Activated CD4-positive, alpha-beta T cell treated with anti-CD3 and anti-CD28 coated beads, Interleukin-2, amount 50 U/mL, for 24 hours (primary cell): ENCODE measurements at places on chromosomes 7 and 10.

GRCh38 chr7:155355745-155356144 lies 58.1 kb downstream of the INSIG1 start:
- no peak for DNase-seq

GRCh38 chr7:1621718-1622117 lies 48.4 kb upstream of the ELFN1 start:
- DNase-seq, result no peak

GRCh38 chr10:132943058-132943790 lies 854 bp upstream of the CFAP46 start:
- no peak for DNase-seq

DNA sequence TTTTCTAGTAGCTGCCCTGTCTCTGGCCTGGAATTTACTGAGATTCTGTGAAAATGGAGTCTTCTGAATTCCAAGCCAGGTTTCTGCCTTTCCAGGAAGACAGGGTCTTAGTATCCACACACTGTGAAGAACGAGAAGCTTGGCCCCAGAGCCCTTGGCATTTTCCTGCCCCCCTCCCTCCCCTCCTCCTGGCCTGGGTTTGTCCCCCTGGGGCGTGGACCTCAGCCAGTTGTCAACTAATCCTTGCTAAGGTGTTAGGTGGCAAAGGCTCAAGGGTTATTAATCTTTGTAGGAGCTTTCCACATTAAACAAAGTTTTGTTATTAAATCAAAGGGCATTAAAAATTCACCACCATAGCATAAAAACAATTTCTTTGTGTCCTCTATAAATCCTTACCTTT lies 329.5 kb downstream of the RNLS start:
- DNase-seq, result no peak

GRCh38 chr7:2019711-2020511 lies 212.8 kb downstream of the MAD1L1 start:
- no peak for DNase-seq

DNA sequence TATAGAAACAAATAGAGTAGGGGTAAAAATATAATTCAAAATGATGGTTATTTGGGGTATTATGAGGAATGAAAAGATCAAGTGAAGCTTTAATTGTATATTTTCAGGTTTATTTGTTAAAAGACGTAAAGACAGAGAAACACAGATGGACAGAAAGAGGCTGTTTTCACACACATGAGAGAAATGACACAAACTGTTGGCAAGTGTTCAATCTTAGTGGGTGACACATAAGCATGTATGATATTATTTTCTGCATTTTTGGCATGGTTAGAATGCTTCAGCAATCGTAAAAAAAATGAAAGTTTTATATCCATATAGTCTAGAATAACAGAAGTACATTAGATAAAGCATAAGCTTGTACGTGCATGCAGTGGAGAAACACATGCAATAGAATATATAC lies 464.4 kb upstream of the AKR1E2 start:
- DNase-seq, result no peak

DNA sequence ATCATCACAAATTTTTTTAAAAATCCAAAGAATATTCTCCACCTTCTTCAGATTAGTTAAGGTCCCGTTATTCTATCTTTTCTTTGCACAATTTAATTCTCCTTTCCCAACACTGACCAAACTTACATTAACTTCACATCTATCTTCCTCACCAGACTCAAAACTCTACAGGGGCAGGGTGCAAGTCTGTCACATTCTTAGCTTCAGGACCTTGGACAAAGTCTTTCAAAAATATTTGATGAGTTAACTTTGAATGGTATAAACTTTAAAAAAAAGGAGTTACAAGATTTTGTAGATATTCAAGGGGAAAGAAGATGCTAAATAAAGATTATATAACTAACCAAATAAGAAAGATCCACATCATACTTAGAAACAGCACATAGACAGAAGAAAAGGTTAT lies 132.7 kb downstream of the ZNF438 start:
- DNase-seq, result no peak

GRCh38 chr7:126657599-126658358 lies 595.0 kb downstream of the GRM8 start:
- DNase-seq, result no peak

- DNase-seq, result no peak
Measured at GRCh38 chr10:75076348-75076747, 35.1 kb upstream of the SAMD8 start.

DNA sequence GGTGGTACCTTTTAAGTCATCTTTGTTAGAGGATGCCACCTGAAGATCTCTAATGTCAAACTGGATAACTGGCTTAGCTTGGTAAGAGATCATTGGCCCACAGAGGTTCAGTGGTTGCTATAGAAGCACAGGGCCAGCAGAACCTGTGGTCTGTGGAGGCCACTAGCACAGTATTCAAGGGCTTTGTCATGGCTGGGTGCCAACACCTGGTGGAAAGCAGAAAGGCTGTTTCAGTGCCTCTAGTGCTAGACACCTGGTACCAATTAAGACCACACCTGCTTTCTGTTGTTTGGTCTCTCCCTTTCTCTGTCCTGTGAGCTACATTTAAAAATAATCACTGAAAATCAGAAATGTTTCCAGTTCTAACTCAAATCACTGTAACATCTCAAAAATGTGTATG lies 10.0 kb upstream of the PCGF5 start:
- no peak for DNase-seq

DNA sequence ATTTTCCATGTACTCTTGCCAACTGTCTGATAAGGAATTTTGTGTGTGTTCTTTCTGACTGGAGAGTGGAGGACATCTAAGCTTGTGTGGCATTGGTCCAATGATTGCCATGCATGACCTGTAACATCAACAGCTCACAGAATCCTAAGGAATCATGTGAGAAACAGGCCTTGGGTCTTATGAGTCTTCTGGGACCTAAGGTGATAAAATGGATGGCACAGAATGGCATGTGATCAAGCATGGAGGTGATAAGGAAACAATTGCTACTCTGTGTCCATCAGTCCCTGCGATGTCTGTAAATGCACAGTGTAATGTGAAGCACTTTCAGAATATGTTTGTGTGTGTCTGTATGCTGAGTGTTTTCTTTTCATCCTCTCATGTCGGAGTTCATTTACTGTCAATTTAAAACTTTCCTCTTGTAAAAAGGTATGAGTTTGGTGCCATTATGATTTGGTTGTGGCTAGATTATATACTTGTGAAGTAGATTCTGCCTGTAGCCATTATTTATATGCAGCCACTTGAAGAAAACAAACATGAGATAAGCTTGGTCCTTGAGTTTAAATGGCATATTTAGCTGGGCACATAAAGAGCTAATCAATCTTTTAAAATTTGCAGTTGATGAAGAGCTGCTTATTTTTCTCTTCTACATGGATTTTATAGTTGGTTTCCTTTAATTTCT lies 127.5 kb downstream of the VPS50 start:
- no peak for DNase-seq

DNA sequence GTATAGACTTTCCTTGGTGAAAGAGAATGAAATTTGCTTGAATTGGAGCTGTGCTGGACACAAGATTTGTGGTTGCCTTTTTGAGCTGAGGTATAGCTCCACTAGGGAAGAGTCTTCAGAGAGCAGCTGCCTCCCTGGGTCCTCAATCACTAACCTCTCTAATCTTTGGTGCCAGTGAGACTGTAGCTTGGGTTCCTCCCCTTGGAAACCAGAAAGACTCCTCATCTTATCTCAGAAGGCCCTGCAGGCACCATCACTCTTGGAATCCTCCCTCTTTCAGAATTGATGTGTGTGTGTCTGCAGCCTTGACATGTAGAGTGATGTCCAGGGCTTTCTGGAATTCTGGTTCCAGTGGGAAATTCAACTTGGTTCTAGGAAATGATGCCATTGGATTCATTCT lies 426.5 kb downstream of the RPS24 start:
- no peak for DNase-seq

DNA sequence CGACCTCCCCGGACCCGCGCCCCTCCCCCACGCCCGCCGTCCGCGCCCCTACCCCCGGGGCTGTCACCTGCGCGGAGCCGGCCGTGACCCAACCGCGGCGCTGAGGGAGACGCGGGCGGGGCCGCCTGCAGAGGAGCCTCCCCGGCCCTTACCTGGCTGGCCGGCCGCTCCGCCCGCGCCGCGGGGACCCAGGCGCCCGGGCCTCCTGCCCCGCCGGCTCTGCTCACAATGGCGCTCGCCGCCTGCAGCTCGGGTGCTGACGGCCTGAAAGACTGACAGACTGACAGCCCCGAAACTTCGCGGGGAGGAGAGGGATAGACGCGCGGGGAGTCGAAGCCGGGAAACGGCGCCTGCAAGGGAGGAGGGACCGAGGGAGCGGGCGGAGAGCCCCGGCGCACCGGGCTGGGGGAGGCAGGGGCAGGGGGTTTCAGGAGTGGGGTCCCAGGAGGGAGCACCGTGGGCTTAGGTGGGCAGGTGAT lies 393 bp downstream of the ZNF467 start:
- DNase-seq, result no peak

DNA sequence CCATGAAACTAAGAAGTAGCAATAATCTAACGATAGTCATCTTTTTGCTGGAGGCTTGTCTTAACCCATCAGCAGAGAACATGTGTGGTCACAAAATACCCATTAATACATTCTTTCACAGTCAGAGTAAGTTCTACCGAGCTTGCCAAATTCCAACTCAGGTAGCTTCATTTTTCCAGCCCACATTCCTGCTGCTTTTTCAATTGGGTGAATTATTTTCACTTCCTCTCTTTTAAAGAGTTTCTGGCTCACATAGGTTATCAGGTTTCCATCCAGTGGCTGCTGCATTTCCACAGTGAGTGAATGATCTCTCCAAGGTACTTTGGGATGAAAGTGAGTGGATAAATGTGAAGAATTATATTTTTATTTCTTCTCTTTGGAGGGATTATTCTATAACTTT lies 233.1 kb downstream of the SEMA3E start:
- DNase-seq, result no peak

DNA sequence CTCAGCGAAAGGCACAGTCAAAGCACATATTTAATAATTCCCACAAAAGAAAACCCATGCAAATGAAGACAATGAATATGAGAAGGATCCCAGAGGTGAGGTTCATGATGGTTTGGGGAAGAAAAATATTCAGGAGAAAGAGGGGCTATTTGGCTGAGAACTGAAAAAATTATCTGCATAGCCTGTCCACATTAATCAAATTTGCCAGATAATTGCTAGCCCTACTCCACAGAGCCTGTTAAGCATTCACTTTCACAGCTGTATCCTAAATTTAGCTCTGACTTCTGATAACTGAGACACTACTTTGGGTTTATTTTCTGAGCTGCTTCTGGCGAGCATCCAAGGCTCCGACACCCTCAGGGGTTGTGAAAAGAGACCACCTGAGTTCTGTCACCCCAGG lies 176.2 kb downstream of the HERPUD2 start:
- DNase-seq, result no peak

DNA sequence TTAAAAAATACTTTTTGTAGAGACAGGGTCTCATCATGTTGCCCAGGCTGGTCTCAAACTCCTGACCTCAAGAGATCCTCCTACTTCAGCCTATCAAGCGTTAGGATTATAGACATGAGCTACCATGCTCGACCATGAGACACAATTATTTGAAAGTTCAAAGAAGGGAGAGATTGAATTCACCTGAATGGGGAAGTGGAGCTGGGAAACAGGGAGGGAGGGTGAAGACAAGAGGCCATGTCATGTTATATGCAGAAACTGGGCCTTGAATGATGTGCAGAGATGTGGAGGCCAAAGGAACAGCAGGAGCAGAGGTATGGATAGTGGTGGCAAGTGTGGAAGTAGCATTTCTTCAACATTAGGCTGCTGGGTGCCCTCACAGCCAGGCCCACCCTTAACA lies 18.7 kb upstream of the CYCS start:
- DNase-seq, result no peak

DNA sequence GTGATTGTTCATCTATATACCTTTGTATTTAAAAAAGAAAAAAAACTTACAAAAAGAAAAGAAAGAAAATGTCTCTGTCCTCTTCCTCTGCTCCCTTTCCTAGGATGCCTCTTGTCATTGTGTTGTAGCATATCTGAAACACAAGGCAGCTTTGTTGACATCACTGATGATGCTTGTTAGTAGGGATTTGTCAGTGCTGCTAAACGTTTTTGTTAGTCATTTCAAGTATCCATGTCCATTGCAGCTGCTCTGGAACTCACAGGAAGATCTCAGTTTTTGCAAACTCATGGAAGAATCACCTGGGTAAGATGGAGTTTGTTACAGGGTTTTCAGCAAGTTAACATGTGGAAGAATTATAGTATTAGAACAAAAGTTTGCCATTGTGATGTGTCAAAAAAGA lies 123.6 kb downstream of the CCSER2 start:
- no peak for DNase-seq

GRCh38 chr10:99422529-99423096 lies 7.8 kb downstream of the GOT1 start:
- no peak for DNase-seq

GRCh38 chr10:132651511-132652029 lies 114.0 kb downstream of the INPP5A start:
- no peak for DNase-seq

DNA sequence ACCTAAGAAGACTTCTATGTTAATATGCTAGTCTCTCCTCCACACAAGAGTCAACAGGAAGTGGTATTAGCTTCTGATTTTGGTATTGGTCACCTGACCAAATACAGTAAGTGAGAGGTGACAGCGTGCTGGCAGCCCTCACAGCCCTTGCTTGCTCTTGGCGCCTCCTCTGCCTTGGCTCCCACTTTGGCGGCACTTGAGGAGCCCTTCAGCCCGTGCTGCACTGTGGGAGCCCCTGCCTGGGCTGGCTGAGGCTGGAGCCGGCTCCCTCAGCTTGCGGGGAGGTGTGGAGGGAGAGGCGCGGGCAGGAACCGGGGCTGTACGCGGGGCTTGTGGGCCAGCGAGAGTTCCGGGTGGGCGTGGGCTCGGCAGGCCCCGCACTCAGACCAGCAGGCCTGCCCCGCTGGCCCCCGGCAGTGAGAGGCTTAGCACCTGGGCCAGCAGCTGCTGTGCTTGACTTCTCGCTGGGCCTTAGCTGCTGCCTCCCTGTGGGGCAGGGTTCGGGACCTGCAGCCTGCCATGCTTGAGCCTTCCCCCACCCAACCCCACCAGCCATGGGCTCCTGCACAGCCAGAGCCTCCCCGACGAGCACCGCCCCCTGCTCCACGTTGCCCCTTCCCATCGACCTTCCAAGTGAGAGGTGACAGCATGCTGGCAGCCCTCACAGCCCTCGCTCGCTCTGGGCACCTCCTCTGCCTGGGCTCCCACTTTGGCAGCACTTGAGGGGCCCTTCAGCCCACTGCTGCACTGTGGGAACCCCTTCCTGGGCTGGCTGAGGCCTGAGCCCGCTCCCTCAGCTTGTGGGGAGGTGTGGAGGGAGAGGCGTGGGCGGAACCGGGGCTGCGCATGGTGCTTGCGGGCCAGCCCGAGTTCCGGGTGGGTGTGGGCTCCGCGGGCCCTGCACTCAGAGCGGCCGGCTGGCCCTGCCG lies 4.2 kb upstream of the ACSL5 start:
- no peak for DNase-seq

GRCh38 chr10:86361156-86362128 lies 5.2 kb downstream of the GRID1 start:
- DNase-seq, result no peak

- no peak for DNase-seq
Measured at GRCh38 chr10:23193435-23194074, 1.4 kb downstream of the PTF1A start.

- no peak for DNase-seq
Measured at GRCh38 chr7:13288516-13288915, 601.1 kb downstream of the ARL4A start.

GRCh38 chr10:124696446-124697392 lies 47.5 kb downstream of the FAM53B start:
- DNase-seq, result no peak
